ENCODE measurements at places on chromosomes 2 and 18.

DNA sequence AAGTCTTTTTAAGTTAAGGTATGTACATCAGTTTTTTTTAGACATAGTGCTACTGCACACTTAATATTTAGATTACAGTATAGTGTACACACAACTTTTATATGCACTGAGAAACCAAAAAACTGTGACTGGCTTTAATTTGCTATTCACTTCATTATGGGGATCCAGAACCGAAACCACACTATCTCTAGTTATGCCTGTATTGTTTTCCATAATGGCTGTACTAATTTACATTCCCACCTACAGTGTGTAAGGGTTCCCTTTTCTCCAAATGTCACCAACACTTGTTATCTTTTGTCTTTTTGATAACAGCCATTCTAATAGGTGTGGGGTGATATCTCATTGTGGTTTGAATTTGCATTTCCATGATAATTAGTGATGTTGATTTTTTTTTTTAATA is 213.4 kb upstream of the CCDC150 start:
- no peak for DNase-seq

DNA sequence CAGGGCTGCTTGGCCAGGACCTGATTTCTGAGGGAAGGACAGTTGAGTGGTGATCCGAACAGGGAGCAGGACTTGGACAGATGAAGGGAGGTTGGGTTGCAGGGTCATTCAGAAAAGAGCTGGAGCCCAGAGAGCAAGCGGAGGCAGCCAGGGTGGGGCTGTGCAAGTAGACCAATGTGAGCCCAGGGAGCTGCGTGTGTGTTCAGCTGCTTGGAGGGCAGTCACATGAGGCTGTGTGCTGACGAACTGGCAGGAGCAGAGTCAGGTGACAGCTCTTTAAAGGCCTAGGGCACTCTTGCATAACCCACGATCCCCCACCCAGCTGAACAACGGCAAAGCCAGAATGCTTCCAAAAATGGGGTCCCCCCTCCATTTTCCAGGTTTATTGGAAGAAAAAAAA is 4.6 kb upstream of the MLPH start:
- no peak for DNase-seq

DNA sequence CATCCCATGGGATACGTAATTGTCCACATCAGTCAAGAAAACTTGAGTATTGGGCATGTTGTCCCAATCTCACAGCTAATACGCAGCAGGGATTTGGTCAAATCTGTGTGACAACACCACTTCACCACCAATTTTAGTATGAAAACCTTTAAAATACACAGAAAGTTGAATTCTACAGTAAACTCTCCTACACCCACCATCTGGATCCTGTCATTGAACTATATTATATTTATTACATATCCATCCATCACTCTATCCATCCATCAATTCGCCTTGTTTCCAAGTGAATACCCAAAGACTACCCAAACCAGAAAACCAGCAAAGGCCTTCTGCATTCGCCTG is 846 bp upstream of the FKBP7 start:
- no peak for DNase-seq

GRCh38 chr2:127001751-127002150 is 103.1 kb downstream of the TEX51 start:
- no peak for DNase-seq

DNA sequence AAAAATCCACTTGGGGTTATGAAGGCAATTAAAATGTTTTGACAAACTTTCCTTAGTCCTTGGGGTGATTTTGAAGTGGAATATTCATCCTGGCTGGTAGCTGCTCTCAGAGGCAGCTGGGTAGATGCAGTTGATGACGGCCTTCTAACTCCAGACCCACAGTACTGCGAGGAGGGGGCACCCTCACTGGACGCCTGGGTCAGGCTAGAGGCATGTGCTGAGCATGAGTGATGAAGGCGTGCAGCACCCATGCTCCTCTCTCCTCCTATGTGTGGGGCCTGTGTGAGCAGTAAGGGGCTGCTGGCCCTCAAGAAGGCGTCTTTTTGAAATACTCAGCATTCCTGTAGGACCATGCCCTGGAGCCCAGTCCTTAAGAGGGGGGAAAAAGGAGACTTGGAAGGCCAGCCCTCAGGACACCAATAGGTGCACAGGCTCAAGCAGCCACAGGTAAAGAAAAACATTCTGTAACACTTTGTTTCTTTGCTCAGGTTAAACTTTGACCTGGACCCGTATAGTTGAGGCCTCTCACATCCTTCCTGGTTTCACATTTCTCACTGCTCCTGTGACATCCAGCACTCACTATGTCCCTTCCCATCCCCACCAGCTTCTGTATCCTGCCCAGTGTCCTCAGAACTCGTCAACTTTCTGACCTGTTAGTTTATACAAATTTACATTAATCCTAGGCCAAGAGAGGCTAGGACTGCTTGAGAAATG is 64.4 kb downstream of the CD8B2 start:
- DNase-seq: no peak

DNA sequence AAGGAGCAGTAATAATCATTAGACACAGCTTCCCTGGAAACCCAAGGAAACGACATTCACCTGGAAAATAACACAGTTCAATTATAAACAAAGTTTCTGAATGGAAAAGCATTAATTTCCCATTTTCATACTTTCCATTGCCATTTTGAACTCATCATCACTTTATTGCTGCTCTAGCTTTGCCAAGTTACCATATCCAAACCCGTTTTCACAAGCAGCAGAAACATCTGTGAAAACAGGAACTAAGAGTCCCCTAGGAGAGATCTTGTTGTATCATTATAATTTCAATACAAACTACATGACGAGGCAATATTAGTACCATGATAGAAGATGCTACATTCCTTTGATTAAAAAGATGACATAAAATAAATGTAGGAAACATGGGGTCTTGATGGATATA is 597.0 kb upstream of the NRXN1 start:
- DNase-seq: no peak

GRCh38 chr2:217065012-217065290 is 205.1 kb upstream of the TNP1 start:
- DNase-seq: no peak

GRCh38 chr18:70044632-70045031 is 97.0 kb upstream of the CD226 start:
- DNase-seq: no peak

- no peak for DNase-seq
These were observed 1133.0 kb upstream of the LRRTM1 start for GRCh38 chr2:81437456-81438000.

DNA sequence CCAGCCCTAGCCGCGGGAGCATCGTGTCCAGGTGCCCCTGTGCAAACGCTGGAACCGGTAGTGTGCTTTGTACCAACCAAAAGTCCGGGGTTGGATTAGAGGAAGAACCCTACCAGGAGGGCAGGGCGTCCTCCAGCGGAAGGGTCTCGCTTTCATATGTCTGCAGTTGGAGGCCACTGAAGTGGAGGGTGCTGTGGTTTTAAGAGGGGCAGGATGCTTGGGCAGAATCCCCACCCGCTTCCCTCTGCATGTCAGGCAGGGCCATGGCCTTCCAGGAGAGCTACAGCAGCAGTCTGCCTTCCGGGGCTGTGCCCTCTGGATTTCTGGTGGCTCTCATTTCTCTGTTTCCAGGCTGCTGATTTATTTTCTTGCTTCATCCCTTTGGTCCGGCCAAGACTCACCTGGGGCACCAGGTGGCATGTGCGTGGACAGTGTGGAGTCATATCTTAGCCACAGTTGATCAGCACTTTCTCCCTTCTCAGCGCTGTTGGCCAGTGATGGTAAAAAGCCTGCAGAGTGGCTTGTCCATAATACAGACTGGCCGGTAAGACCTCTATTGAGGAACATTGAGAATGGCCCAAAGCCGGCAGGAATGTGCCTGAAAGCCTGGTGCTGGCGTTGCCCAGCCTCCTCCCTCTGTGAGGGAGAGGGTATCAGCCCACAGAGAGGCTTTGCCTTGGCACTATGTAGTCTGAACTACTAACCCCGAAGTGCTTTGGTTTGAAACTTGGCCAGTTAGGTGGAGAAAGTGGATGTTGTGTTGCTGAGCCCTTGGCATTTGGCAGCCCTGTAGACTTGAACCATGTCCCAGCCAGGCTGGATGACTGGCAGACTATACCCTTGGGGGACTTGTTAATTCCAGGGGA is 1.8 kb downstream of the AGAP1 start:
- DNase-seq: no peak

- no peak for DNase-seq
These were observed 287.6 kb downstream of the MYCN start for GRCh38 chr2:16227811-16228462.

- DNase-seq: no peak
These were observed 7.1 kb upstream of the CDCA7 start for GRCh38 chr2:173347305-173348168.

DNA sequence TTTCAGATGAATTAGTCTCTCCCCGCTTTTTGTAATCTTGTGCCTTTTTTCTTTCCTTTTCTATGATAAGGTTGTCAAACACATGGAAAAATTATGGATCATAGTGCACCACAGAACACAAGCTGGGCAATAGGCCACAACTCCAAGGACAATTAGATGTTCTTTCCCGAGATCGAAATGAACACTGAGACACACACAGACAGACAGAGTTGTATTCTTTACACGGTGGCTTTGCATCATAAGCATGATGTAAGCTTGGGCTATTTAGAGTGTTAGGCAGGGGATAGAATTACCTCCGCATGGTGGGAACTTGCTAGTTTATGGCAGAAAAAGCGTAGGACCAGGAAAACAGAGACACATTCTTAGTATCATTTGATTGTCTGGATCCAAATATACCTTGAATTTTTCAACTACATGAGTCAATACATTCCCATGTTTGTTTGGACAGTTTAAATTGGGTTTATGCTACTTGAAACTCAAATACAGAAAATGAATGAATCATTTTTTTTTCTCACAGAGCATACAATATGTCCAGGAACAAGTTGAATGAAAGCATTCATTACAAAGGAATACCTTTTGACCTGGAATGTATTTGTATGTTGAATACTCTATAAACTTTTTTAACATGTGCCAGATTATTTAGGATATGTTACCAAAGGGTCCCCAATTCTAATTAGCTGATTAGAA is 1611.5 kb upstream of the TMEFF2 start:
- no peak for DNase-seq

- no peak for DNase-seq
These were observed 8.4 kb downstream of the ITSN2 start for GRCh38 chr2:24351981-24352380.

DNA sequence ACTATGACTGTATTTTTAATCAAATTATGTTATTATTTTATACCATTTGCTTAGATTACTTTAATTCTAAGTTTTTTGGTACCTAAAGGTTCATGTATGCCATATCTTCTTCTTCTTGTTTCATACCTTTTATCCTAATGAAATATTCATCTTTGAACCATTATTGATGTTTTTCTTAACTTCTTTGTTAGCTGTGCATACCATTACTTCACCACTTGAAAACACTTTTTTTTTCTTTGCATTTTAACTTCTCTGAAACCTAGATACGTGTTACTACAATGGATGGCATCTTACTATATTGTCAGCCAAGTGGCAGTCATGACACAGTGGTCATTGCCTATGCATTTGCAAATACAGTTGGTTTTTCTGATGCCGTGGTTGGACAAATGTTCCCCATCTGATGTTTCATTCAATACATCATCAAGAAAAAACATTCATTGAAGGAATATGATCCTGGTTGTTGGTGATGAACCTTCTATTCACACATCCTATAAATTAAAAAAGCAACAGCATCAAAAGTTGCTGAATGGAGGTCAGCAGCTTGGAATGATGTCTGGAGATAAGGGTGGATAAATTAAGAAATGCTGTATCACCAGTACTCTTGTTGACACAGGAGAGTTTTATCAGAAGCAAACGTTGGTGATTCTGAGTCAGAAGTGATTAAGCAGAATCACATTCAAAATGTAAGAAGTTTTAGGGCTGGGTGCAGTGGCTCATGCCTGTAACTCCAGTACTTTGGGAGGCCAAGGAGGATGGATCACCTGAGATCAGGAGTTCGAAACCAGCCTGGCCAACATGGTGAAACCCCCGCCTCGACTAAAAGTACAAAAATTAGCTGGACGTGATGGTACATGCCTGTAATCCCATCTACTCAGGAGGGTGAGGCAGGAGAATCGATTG is 7.4 kb downstream of the IL36A start:
- DNase-seq: no peak

DNA sequence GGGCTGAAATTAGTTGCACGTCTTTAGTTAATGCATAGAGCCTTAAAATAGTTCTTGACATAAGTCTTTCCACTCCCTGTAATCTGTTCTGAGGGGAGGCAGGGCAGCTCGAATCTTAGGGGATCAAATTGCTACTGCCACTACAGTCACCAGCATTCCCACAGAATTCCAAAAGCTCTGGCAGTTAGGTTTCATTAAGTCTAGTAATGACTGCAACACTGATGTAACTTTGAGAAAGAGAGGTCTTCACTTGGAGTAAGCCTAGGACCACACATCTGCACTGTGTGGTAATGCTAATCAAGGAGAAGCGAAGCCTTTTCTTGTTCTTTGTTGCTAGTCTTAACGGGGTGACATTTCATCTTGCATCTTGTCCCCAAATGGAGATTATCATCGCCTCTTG is 19.3 kb upstream of the NCK2 start:
- DNase-seq: no peak

DNA sequence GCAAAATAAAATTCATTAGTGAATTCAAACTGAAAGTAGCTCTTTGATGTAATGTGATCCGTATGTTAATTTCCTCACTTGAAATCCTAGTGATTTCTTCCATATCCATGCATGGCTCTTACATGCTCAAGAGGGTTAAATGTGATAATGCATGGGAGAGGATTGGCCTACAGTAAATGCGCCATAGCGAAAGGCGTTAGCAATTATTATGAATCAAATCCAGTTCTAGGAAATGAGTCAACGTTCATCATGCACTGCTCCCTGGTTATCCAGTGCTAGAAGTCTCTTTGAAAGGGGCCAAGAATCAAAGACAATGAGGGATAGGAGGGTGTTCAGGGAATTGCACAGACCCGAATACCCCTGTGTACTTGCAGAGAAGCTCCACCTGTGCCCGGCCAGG is 101.4 kb upstream of the RASGRP3 start:
- no peak for DNase-seq

DNA sequence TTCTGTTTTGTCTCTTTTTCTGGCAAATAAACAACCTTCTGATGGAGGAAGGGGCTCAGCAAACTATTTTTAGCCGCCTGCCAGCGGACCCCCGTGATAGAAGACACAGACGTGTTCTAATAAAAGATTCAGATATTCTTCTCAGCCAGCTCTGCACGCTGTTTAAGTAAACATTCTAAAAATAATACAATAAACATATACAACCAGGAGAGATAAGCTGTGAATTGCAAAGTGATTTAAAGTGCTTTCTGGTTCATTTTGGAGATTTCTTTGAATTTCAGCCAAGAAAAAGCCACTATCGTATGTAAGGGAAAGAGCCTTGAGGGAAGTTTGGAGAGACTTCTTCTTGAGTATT is 201.3 kb downstream of the EPHA4 start:
- no peak for DNase-seq

- DNase-seq: no peak
These were observed 388.3 kb downstream of the NR4A2 start for GRCh38 chr2:155944218-155944617.

- no peak for DNase-seq
These were observed 723.3 kb downstream of the TSN start for GRCh38 chr2:122478771-122479170.

All from CD4-positive, alpha-beta T cell treated with Interleukin-15 for 1 hour (primary cell).